ENCODE measurements at places on chromosomes 3 and 15. TPM values are rescaled to one million over a fixed set of nuclear protein-coding genes. Genes with fewer than 3 reads are reported as not detected.
A peak's percentile ranks its signal among the peaks of the same experiment; 100 is the strongest.

DNA sequence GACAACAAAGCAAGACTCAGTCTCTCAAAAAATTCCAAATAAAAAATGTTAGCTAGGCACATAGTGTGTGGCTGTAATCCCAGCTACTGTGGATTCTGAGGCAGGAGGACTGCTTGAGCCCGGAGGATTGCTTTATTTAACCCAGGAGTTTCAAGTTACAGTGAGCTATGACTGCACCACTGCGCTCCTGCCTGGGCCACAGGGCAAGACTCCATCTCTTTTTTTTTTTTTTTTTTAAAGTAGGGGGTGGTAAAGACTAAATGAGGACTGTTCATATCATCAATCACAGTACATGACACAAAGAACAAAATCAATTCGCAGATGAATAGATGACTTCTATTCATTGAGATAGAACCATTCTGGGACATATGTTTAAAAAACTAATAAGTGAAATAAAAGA, 48.1 kb downstream of the ACAP2 start:
- peak; percentile 39 for DNase-seq

DNA sequence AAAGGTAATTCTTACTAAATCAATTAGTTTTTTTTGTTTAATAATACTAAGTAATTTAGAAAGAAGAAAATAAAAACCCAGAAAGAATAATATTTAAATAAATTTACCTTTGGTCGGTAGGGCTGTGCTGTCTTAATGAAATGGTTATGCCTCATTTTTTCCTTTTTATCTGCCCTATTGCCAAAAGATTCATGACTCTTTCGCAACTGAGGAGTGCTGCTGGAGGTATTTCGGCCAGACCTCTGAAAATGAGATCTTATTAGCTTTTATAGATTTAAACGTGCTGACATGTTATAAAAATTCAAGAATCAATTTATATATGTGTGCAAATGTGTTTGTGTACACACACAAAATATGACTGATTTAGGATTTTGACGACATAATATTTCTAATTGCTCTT, 67.1 kb upstream of the USP50 start:
- DNase-seq: no peak

- DNase-seq: no peak
Observed at GRCh38 chr3:9041626-9042025, 78.4 kb upstream of the RAD18 start.

GRCh38 chr3:124230998-124231397, 239.1 kb upstream of the ROPN1 start:
- no peak for DNase-seq

DNA sequence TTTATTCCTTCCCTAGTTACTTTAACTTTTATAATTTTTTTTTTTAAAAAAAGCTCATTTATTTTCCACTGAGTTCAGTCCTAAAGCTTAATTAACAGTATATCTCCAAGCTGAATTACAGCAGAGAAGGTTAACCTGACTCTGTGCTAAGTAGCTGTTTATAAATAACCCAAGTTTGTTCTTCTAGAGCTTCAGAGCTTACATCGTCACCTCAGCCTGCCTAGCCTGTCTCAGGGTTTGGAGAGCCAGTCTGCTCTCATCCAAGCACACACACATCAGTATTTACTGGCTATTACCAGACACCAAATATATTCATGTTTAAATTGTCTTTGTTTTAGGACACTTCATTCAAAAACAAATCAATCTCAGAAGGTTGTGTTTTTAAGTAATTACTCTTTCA, 154.9 kb downstream of the CDIN1 start:
- peak; percentile 7 for DNase-seq

DNA sequence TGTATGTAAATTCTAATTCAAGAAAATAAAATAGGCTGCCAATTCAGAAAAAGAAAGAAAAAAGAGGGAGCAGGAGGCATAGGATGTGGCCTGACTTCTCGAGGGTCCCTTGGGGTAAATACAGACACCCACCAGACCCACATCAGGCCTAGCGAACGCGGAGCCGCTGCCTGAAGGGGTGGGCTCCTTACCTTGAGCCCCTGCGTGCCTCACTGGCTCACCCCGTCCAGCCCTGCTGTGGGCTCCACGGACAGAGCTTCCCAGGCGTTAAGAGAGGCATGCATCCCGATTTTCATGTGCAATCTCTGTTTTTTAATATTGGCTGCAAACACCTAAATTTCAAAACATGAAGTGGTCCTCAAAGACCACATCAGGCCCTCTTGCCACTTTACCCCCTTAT, 257.8 kb downstream of the PLCL2 start:
- DNase-seq: no peak

GRCh38 chr15:69979783-69980182, 117.9 kb downstream of the TLE3 start:
- no peak for DNase-seq

GRCh38 chr3:45690336-45691035, 1.3 kb downstream of the SACM1L start:
- no peak for DNase-seq

DNA sequence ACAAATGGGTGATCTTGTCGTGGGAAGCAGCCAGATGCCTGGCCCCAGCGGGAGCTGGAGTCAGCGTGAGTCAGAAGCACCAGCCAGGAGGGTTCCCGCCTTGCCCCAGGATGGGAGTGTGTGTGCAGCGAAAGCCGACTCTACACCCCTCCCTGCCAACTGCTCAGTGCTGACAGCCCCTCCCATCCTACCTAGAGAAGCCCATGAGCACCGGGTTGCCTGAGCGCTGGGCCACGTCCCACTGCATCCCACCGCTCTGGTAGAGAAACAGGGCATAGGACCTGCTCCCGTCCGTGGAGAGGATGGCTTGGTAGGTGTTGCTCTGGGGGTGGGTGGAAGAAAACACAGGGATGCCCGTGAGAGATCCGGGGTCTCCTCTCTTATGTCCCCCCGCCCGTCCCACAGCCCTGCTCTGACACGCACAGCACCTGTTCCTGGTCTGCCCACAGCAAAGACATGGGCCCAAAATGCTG, 42.9 kb downstream of the MUC4 start:
- DNase-seq: no peak

- peak; percentile 37 for DNase-seq
Observed at GRCh38 chr15:95760508-95760907, 570.0 kb upstream of the NR2F2 start.

DNA sequence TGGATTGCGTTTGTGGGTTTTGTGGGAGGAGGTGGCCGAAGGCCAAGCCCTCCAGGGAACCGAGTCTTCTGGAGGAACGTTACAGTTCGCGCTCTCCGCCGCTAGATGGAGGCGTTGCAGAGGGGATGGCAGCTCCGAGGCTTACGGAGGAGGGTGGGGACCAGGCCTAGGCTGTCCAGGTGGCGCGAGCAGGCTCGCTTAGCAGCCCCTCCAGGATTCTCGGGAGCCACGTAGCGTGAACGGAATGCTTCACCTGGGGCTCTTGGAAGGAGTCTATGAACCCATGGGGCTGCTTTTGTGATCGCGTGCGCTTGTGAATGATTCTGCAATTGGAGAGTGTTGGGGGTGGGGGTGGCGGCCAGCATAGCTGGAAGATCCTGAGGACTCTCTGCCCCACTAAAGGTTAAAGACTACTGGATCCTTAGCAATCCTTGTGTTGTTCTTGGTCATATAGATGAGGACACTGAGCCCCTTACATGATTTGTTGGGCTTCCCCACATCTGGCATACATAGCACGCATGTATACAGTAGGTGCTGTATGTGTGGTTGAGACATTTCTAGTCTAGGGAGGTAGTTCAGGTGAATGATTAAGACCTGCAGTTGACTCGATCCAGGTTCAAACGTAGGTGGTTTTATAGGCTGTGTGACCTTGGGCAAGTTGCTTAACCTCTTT, 25.7 kb downstream of the FAM3D start:
- DNase-seq: peak; percentile 76

DNA sequence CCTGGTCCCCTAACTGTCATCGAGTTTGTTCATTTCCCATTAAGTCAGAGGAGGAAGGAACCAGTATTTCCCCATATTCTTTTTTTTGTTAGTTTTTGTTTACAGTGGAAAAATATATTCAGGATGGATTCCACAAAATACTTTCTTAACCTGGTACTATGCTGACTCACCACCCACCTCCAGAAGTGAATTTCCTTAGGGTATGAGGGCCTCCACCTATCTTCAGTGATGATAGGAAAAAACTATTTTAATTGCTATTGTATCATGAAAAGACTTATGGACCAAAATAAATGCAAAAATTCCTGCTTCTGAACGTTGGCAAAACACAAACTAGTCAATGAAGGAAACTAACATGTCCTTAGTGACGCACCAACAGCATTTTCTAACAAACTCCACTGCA, 64.2 kb upstream of the FOXP1 start:
- DNase-seq: no peak

DNA sequence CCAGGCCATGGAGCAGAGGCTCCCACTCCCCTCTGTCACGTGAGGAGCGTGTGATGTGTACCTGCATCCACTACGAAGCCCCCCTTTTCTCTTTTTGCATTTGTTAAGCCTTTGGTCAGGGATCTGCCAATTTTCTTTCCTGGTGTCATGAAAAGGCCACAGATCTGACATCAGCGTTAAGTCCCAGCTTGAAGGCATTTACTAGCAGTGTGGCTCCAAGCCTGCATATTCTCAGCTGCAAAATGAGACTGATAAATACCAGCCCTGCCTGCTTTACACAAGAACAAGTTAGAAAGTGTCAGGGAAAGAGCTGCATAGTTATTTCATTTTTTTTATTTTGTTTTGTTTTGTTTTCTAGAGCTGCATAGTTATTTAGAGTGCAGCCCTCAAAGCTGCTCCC, 2.3 kb upstream of the ANKRD63 start:
- DNase-seq: no peak

DNA sequence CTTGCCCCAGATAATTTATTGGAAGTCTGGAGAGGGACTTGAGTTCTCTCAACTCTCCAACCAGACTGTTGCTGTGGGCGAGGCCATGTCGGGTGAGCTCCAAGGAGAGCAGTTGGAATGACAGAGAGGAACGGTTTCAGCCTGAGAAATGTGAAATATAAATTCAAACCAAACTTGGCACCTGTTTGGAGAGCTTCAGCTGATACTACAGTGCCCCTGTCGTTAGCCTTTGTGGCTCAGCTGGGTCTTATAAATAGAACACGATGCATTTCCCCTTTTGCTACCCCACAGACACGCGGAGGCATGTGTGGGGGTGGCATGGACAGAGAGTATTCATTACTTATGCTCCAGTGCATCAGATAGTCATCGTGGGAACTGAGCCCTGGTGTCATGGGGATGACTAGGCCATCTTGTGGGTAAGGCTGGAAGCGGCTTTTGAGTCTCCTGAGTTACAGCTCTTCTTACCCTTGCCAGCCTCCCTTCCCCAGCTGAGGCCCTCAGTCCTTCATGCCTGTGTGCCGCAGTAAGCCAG, 15.6 kb downstream of the SMAD3 start:
- DNase-seq: peak; percentile 99

DNA sequence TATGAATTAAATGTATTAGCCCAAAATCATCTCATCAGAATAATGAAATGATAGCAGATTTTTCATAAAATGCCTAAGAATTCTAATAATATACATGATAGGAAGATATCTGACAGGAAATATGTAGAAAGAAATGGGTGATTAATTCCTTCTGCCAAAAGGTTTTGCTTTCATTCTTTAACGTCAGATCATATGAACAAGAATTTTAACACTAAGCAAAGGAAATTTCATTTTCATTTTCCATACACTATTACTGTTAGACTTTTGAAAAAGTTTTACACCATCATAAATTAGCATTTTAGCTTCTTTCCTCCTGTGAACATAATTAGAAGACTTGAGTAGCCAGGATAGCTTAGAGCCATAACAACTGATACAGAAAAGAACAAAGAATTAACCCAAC, 1099.9 kb downstream of the NSUN3 start:
- DNase-seq: no peak

GRCh38 chr15:42735382-42736165, 1.4 kb downstream of the CDAN1 start:
- DNase-seq: no peak

The MYO1E gene
- total RNA-seq: 61.0 TPM

The ISLR gene
- 0.31 TPM for total RNA-seq

The LRRN1 gene
- 0.21 TPM for total RNA-seq

The KLHL6 gene
- total RNA-seq: not detected

The SLC12A1 gene
- not detected for total RNA-seq

The GOLGA6L7 gene
- total RNA-seq: not detected

All from myocyte (in vitro differentiated cells).